Osteoblast (primary cell): ENCODE measurements at places on chromosomes 4 and X. TPM values are rescaled to one million over a fixed set of nuclear protein-coding genes. Genes with fewer than 3 reads are reported as not detected.

The PTPN13 gene
- total RNA-seq: 70.2 and 87.8 TPM in 2 replicates

The MAGEB1 gene
- total RNA-seq: not detected in 2 replicates

The MAGEE1 gene
- total RNA-seq: 2.2 and 2.7 TPM in 2 replicates

The TLR8 gene
- total RNA-seq: under 0.01 TPM in 1 of 2 replicates, not detected in the other

The ASMT gene
- 0.36 TPM in 1 of 2 replicates, not detected in the other for total RNA-seq

The NALF2 gene
- total RNA-seq: not detected in 2 replicates

The JADE3 gene
- total RNA-seq: 4.7 and 5.0 TPM in 2 replicates

The GAGE1 gene
- total RNA-seq: not detected in 2 replicates

The F9 gene
- total RNA-seq: not detected in 2 replicates

The DCK gene
- 13.8 and 16.5 TPM in 2 replicates for total RNA-seq

The SULT1B1 gene
- total RNA-seq: not detected in 2 replicates

The NAP1L2 gene
- 0.29 TPM in 1 of 2 replicates, not detected in the other for total RNA-seq

The ADD1 gene
- 200 and 204 TPM in 2 replicates for total RNA-seq

The WDR17 gene
- total RNA-seq: 0.36 and 0.59 TPM in 2 replicates

The AADAT gene
- total RNA-seq: 4.0 and 6.5 TPM in 2 replicates

The LRBA gene
- total RNA-seq: 63.6 and 67.3 TPM in 2 replicates
